ENCODE measurements at places on chromosomes 1 and 21.

DNA sequence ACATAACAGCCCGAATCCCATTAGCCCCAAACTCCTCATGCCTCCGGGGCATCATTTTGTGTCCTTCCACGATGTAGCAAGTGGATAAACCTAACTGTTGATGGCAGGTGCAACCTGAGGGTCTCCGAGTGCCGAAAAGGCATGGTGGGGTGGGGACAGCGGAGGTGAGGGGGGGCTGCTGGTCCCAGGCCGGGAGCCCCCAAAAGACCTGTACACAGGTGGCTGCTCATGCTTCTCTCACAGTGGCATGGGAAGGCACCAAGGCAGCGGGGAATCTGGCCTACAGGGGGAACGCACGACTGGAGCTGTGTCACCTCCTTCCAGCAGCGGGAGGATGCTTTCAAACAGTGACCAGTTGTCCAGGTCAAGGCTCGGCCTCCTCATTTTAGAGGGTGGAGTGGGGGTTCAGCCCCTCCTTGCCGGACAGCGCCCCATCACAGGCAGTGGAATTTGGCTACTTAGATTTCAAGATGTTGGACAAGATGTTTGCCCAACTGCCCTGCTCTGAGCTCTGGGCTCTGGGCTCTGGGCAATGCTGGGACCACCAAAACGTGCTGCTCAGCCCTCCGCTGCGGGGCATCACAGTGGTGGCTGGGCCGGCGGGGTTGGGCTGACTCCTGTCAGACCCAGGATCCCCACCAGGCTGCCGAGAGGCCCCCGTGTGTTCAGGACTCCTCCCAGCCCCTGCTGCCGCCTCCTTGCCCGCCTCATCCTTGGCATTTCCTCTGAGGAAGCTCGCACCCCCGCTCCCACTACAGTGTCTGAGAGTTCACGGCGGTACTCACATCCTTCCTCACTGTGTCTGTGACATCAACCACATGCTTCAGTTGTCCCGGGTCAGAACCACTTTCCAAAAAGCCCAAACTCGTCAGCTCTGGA, 7.6 kb downstream of the DNMT3L start:
- DNase-seq = no peak

GRCh38 chr21:46621457-46622182, 13.9 kb upstream of the PRMT2 start:
- no peak for DNase-seq

DNA sequence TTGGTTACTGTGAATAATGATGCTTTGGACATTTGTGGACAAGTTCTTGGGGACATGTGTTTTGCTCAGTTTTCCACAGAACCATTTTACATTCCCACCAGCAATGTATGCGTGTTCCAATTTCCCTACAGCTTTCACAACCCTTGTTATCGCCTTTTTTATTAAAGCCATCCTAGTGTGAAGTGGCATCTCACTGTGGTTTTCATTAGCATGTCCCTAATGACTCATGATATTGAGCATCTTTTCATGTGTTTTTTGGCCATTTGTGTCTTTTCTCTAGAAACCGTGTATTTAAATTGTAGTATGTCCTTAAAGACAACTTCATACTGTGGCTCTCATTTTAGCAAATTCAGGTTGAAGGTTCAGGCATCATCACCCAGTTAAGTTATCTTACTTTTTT, 132.1 kb downstream of the TGFBR3 start:
- no peak for DNase-seq

DNA sequence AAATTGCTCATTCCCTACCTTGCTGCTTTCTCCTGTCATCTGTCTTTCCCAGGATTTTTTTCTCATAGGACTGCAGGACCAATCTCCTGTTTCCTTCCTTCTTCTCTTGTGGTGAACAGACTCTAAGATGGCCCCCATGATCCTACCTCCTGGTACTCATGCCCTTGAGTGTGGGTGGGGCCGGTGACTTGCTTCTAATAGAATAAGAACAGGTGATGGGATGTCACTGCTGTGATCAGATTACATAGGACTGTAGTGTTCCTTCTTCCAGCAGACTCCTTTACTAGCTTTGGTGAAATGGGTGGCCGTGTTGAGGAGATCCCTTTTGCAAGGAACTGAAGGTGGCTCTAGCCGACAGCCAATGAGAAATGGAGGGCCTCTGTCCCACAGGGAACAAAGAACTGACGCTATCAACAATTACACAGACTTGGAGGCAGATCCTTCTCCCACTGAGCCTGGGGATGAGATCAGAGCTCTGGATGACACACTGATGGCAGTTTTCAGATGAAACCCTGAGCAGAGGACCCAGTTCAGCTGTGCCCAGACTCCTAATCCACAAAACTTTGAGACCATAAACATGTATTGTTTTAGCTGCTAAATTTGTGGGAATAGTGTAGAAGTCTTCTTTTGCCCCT, 7.5 kb downstream of the GSTM3 start:
- no peak for DNase-seq

GRCh38 chr1:234707641-234708040, 97.7 kb upstream of the IRF2BP2 start:
- no peak for DNase-seq

DNA sequence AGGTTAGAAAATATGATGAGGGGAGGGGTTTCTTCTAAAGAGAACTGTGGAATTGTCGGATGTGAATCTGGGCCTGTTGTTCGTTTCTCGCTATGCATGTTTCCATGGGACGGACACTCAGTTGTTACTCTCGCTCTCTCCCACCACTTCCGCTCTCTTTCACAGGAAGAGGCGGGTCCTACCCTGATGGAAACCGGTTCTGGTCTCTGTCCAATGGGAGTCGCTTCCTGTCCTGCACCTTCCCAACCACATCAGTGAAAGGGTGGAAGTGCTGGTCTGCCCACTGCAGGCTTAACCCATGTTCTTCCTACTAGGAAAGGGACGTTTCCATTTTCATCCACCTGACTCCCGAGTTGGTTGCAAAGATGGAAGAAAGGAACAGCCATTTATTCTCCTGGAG, 119.4 kb downstream of the KCNJ15 start:
- no peak for DNase-seq

DNA sequence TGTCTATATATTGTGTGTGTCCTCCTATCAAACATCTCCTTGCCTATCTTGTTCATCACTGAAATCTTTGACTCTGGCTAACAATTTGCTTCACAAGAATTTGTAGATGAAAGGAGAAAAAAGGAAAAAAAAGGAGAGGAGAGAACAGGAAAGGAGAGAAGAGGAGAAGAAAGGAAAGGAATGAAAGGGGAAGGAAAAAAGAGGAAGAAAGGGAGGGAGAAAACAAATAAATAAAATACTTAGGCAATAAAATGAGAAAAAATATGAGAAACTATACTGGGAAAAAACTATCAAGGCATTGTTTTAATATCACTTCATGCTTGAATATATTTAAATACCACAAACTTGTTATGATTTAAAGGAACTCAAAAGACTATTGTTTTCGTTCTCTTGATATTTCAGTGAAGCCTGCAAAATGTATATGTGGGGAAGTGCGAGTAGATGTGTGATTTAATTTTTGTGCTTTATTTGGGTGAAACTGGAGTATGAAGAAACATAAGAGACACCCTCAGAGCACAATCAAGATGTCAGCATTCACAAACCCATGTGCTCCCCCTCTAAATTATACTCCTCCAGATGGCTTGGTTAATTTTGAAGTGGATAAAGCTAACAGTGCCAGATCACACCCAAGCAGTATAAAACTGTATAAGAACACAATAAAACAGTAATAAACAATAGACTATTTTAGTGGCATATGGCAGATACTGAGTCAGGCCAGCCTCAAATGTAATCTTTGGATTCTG, 205.7 kb upstream of the SAMSN1 start:
- no peak for DNase-seq

- no peak for DNase-seq
Measured at GRCh38 chr1:153547560-153548551, 1.2 kb downstream of the S100A3 start.
